CD4-positive, alpha-beta T cell treated with Interleukin-17A for 4 hours (primary cell): ENCODE measurements at places on chromosomes 11 and 22.

DNA sequence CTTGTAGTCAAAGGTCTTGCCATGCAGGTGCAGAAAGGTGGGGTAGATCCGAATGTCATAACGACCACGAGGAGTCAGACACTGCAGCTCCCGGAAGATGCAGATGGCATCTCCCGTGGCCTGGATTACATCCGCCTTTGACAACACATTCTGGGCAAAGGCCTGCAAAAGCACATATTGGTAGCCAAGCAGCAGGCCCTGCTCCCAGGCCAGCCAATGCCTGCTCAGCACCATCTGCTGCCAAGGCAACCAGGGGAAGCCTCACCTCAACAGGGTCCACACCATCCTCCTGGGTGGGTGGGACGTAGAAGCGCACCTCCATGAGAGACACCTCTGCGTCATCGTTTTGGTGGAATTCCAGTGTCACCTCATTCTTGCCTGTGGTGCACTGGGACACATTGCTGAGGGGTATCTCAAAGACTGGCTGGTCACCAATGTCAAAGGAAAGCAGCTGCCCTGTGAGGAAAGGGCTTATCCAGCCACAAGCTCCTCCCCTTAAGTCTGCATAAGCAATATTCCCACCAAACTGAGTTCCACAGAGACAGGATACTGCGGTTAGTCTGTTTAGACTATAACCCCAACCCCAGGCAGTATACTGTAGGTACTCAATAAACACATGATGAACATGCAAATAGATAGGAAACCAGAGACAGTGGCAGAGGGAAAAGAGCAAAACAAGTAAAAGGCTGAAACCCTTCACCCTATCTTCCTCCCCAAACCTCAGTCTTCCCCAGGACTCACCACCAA is 2.8 kb downstream of the SSRP1 start:
- DNase-seq = no peak

DNA sequence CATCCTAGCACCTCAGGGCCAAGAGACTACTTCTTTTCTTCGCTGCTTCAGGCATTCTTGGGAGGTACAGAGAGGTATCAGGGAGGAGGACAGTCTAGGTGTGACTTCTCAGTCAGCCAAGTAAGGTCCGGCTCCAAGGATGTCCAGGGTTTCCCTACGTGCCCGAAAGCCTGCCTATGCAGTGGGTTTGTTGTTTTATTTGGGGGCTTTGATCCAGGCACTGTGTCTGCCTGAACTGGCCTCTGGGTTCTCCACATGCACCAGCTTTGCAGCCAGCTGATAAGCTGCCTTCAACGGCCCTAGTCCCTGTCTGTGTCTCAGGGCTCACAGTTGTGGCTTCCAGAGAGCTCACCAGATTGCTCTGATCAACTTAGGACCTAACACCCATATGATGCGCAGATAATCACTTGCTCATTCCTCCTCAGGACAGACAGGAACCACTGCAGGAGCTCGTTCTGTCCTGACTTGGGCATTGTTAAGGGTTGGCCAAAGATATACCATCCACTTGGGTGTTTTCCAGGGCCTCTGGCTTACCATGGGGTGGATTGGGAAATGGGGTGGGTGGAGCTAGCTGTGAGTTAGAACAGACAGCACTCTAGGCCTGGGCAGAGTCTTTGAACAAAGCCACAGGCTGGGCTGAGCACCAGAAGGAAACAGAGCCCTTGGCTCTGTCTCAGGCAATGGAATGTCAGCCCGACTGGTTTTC is 45.5 kb upstream of the CRYBB3 start:
- no peak for DNase-seq

GRCh38 chr22:37196539-37197450 is 8.7 kb upstream of the C1QTNF6 start:
- DNase-seq = no peak

DNA sequence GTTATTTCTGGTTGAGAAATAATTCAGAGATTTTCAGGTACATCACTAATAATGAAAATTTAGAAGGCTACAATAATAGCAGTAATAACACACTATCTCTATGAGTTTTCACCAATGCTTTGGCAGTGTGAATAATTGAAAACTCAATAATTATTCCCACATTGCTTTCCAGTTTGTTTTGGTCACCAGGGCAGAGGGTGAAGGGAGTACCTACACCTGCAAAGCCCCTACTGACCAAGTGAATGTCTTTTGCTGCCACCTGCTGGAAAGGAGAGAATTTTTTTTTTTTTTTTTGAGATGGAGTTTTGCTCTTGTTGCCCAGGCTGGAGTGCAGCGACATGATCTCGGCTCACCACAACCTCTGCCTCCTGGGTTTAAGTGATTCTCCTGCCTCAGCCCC is 3.2 kb downstream of the NELL1 start:
- DNase-seq = no peak

DNA sequence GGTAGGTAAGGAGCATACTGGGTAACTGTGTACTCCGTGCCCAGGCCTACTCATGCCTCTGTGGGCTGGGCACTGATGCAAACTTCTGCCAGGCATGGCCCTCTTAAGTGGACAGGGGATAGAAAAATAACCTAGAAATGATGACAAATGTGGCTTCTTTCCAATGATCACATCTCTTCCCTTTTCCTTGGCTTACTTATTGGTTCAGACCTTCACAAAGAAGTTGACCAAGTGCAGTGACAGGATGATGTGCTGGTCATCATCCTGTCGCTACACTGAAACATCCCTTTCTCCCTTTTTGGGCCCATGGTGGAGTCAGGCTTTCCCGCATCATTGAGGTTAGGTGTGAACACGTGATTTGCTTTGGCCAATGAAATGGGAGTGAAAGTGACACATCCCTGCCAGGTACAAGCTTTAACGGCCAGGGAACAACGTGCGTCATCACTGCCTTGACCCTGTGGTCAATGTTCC is 31.8 kb upstream of the APOBEC3A start:
- no peak for DNase-seq

DNA sequence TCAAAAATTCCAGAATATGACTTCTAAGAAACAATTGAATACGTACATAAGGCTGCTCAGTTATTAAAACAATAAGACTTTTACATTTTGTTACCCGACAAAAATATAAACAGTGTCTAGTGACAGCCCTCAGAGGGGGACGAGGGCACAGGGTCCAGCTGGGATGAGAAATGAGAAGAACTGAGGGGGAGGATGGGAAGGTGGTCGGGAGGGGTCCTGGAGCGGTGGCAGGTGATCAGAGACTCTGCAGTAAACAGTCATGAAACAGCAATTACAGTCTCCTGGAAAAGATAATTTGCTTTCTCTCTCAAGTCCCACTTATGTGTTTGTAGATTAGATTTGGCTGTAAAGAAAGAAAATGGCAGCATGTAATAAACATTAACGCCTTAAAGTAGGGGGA is 56.0 kb downstream of the PACSIN2 start:
- DNase-seq = no peak
